ENCODE measurements at places on chromosomes 7 and 10.

- peak; percentile 72 for DNase-seq
These were observed at the start of gene LIMK1 for GRCh38 chr7:74083117-74083876. TSS of gene LIMK1 (plus strand) at chr7:74083804. CDS start at chr7:74083991, 187 bp downstream.

GRCh38 chr10:75088640-75089039 is 22.8 kb upstream of the SAMD8 start:
- DNase-seq, result no peak

GRCh38 chr7:74028321-74028838 is 407 bp downstream of the ELN start:
- DNase-seq, result no peak

GRCh38 chr10:35184527-35185171 is 58.0 kb downstream of the CREM start:
- no peak for DNase-seq

- no peak for DNase-seq
These were observed 209.6 kb upstream of the VWC2 start for GRCh38 chr7:49563693-49564378.

DNA sequence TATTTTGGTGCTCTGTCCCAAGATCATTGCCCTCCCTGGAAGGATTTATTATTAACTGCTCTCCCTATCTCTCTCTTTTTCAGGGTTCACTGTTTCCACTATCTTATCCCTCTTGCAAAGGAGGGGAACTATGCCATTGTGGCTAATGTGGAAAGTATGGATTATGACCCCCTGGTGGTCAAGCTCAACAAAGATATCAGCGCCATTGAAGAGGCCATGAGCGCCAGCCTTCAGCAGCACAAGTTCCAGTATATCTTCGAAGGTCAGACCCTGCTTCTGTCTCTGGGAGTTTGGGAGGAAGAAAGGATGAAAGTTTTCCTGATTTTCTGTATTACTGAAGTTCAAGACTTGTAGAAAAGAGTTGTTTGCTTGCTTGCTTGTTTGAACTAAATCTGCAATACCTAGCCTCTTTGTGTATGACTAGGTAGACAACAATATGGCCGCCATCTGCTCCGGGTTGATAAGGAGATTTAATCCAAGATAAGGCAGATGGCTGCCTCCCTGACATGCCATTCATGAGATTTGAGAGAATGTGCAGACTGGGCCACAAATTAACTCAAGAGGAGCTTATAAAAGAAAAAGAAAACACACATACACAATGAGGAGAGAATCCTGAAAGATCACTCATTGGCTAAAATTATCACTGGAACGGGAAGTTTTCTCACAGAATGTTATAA is 122.2 kb upstream of the LRGUK start:
- DNase-seq, result no peak

- no peak for DNase-seq
These were observed 34.4 kb downstream of the PITRM1 start for GRCh38 chr10:3137958-3138726.

- no peak for DNase-seq
These were observed 24.0 kb upstream of the RHOBTB1 start for GRCh38 chr10:60967854-60968484.

- DNase-seq, result no peak
These were observed 122.9 kb upstream of the GLI3 start for GRCh38 chr7:42359946-42360345.

DNA sequence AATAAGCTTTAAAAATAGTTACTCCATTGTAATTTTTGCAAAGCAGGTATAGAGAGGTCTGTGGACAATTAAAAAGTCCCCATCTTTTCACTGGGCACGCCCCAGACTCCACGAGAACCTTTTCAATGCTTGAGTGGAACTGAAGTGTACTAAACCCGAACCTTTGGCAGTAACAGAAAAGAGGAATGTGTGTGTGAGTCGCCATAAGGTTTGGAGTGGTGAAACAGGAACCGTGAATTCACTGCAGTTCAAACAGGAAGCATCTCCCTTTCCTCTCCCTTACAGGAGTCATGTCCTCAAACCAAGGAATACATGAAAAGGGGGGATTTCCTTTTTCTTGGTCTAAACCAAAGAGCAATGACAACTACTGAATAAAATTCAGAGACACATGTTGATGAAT is 23.2 kb downstream of the NDUFB2 start:
- no peak for DNase-seq

DNA sequence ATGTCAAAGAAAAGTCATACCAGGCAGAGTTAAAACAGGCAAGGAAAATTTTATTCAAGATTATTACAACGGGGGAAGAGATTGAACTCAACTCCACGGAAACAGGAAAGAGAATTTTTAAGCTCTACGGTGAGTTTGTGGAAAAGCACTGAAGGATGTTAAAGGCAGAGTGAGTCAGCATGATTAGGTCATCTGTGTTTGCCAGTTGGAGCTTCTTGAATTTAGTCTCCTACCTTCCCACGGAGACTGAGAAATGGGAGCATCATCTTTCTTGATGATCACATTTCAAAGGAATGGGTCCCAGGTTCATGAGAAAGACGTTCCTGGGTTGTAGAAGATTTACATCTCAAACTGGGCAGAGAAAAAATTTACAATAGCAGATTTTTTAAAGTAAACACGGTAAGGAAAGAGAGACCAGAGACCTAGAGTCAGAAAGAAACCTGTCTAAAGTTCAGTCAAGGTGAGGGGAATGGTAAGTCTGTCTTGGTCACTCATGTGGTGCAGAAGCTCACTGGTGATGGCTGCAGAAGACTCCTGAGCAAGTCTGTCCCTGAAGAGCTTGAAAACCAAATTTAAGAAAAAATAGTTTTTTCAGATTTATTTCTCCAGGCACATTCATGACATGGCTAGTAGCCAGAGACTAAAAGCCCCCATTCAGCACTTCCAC is 516.9 kb upstream of the LRRN3 start:
- DNase-seq, result no peak

DNA sequence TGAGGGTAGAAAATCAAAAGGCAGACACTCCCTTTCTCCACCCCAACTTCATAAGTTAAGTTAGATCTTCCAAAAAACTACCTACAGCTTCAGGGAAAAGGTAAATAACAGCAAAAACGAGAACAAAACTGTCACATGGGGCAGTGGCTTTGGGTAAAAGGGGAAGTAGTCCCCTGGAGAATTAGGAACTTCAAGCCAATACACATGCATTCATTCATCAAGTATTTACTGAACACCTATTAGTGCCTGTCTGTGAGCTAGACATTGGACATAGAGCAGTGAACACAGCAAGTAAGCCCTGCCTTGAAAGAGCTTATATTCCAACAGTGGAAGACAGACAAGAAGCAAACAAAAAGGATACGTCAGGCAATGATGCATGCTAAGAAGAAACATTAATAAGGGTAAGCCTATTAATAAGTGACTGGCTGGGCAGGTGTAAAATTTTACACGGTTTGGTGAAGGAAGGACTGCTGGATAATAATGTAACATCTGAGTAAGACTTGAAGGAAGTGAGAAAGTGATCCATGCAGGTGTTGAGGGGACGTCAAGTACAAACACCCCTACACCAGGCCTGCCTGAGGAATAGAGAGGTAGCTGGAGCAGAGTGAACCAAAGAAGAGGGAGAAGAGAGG is 69.6 kb upstream of the RAPGEF5 start:
- no peak for DNase-seq

DNA sequence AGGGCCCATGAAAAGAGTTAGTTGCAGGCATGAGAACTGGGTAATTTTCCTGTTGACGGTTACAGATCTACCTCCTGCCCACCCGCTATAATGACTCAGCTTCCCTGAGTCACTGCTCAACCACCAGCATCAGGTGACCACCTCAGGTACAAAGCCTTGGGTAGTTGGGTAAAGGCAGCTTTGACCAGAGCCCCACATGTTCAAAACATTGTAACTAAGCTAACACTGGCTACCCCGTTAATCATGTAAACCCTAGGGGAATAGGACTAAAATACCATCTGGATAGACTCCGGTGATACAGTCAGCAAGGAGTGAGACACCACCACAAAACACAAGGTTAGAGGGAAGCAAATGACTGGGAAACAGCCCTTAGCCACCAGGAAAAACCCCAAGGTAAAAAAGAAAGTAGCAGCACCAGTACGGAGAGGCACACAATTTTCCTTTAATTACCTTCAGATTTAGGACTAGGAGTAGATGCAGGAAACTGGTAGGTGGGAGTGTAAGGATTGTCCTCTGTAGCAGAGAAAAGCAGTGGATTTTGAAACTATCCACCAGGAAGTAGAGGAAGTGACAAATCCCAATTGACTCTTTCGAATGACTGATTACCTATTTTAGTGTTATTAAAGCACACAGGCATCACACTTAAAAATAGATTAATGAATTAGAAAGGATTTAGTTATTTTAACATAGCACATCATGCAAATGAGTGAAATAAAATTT is 103.5 kb upstream of the PDLIM1 start:
- DNase-seq, result no peak

DNA sequence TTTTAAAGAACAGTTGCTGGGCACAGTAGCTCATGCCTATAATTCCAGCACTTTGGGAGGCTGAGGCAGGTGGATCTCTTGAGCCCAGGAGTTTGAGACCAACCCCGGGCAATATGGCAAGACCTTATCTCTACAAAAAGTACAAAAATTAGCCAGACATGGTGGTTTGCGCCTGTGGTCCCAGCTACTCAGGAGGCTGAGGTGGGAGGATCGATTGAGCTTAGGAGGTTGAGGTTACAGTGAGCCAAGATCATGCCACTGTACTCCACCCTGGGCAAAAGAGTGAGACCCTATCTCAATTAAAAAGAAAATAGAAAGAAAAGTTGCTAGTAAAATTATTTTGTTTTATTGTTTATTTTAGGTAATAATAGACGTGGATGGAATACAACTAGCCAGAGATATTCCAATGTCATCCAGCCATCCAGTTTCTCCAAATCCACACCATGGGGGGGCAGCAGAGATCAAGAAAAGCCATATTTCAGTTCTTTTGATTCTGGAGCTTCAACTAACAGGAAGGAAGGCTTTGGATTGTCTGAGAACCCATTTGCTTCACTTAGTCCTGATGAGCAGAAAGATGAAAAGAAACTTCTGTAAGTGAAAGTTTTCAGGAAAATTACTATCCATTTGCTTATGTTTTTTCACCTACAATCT is 3.0 kb downstream of the NUP42 start:
- no peak for DNase-seq

GRCh38 chr7:144488977-144489376 is 85.5 kb upstream of the NOBOX start:
- DNase-seq, result no peak

DNA sequence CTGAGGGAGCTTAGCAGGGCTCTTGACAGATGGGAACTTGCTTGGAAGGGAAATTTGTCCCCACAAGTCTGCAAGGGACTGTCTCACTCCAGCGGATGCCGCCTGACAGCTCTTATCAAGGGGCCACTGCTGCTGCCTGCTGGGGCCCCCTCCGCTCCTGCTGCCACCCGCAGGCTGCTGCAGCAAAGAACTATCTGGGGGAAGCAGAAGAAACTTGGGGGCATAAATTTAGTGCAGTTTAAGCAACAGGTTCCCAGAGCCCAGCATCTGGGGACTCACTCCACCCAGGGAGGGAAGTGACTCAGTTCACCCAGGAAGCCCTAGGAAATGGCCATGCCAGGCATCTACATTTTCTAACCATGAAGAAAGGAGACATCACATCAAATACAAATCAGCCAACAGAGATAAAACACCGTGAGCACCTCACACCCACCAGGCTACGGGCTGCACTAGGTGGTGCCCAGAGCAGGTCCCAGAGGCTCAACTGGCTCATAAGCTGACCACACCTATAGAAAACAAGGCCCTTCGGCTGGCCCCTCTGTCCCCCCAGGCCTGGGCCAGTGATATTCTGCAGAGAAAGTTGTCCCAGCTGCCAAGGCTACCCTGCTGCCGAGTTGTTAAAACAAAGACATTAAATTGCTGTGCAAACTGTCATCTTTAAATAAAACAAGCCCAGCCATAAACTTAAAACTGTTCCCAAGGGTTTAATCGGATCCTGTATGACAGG is 3.7 kb downstream of the RGS10 start:
- no peak for DNase-seq

- DNase-seq, result no peak
These were observed 984 bp upstream of the IKZF1 start for GRCh38 chr7:50303335-50304128.

DNA sequence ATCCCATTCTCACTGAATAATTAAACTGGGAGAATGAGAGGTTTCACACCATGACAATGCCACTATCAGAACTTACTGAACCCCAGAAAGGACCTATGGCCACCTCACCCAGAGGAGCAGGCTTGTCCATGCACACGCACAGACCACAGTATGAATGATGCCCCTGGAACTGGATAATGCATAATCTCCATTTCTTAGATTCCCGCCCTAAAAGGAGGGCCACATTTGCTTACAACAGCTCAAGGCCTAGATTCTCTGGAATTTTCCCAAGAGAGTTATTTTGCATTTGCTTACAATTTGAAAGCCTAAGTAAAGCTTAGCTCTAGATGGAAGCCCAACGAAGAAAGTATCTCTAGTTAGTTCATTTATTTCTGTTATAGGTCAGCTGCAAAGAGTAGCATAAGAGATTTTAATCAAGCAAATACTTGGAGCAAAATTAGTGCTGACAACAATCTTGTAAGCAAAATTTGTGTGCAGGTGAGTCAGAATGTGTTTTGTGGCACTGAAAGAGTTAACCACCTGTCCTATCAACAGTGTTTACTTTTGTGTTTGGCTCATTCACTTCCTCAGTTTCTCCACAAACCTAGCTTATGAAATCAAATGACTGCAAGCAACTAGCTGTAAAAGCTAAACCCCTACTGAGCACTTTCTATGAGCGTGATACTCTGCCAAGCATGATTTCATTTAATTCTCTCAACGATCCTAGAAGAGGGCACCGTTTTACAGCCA is 32.1 kb downstream of the ELMO1 start:
- DNase-seq, result no peak

GRCh38 chr7:44738051-44738723 is 10.5 kb upstream of the ZMIZ2 start:
- no peak for DNase-seq

- no peak for DNase-seq
These were observed 89.3 kb downstream of the CYP51A1 start for GRCh38 chr7:92044940-92045339.

DNA sequence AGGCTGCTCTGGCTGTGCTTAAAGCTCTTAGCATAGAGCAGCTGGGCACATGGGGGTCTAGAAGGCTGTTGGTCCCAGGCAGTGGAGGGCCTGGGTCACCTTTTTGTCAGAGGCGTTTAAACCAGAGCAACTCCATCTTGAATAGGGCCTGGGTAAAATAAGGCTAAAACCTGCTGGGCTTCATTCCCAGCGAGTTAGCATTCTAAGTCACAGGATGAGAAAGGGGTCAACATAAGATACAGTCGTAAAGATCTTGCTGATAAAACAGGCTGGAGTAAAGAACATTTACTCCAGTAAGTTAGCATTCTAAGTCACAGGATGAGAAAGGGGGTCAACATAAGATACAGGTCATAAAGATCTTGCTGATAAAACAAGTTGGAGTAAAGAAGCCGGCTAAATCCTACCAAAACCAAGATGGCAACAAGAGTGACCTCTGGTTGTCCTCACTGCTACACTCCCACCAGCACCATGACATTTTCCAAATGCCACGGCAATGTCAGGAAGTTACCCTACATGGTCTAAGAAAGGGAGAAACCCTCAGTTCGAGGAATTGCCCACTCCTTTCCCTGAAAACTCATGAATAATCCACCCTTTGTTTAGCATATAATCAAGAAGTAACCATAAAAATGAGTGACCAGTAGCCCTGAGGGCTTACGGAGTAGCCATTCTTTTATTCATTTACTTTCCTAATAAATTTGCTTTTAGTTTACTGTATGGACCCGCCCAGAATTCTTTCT is 96.8 kb upstream of the PCBD1 start:
- no peak for DNase-seq

GRCh38 chr10:46074196-46074946 is 28.3 kb upstream of the MSMB start:
- no peak for DNase-seq

Measured in NT2/D1 (cell line).